ENCODE measurements at places on chromosomes 13 and 19.

- DNase-seq, result no peak
Measured at GRCh38 chr19:50435627-50436026, 2.9 kb downstream of the MYBPC2 start.

- DNase-seq, result no peak
Measured at GRCh38 chr13:36105726-36106125, 25.5 kb downstream of the DCLK1 start.

DNA sequence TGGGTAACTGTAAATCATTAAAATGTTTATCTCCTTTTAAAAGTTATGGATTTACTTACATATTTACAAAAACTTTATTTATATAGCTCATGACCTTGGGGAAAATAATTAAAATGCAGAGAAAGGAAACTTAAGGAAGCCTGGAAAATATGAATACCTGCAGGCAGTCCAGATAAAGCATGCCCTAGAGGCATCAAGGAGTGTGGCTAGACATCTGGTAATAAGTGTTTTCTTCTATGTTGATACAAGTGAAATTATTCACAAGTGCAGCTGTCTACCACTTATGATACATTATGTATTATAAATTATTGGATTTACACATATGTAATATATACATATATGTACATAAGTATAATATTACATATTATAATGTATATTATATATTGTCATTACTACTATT, 207.9 kb downstream of the LMO7 start:
- no peak for DNase-seq

DNA sequence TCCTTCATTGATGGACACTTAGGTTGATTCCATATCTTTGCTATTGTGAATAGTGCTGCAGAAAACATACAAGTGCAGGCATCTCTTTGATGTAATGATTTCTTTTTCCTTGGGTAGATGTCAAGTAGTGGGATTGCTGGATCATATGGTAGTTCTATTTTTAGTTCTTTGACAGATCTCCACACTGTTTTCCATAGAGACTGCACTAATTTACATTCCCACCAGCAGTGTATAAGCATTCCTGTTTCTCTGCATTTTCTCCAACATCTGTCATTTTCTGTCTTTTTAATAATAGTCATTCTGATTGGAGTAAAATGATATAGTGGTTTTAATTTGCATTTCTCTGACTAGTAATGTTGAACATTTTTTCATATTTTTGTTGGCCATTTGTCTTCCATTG, 116.7 kb downstream of the LMO7 start:
- no peak for DNase-seq

DNA sequence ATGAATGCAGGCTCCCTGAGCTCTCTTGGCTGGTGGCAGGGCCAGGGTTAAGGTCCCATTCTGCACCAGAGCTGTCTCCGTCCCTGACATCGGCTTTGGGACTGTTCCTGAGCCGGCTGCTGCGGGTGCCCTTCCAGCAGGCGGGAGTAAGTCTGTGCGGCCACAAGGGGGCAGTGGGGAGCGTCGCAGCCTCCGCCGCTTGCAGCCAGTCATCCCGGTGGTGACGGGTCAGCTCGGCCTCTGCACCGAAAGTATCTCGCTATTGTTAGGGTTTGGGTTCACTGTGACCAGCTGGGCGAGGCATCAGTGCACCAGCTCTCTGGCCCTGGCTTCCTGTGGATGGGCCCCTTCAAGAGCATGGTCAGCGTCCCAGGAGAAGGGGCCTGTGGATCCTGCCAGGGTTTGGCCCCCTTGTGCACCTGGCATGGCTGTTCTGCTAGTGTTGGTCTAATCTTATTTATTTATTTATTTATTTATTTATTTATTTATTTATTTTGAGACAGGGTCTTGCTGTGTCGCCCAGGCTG, 15.1 kb downstream of the NDUFB7 start:
- DNase-seq, result peak; percentile 79

GRCh38 chr13:39938596-39938995, 283.1 kb downstream of the COG6 start:
- no peak for DNase-seq

DNA sequence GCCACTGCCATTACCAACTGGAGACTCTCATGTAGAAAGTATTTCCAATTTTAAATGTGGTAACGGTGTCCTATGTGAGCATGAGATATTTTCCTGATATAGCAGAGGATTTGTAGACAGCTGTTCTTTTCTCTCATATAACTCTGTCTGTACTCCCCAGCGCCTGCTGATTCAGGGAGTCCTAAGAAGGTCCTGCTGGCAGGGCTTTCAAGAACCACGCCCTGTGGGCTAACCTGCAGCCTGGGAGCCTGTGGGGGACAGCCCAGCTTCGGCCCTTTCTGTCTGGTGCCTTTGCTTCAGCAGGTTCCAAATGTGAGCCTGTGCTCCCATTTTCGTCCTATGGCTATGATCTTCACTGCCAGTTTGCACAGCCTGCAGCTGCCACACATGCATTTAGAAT, 316.8 kb downstream of the ATP8A2 start:
- DNase-seq, result no peak

GRCh38 chr19:46813839-46814358, 25.5 kb upstream of the SLC1A5 start:
- peak; percentile 72 for DNase-seq

GRCh38 chr13:45700971-45701900, 884 bp upstream of the CBY2 start:
- no peak for DNase-seq

GRCh38 chr19:39218230-39219007, 14.4 kb upstream of the SYCN start:
- no peak for DNase-seq
